ENCODE measurements at places on chromosomes 7 and 10.

DNA sequence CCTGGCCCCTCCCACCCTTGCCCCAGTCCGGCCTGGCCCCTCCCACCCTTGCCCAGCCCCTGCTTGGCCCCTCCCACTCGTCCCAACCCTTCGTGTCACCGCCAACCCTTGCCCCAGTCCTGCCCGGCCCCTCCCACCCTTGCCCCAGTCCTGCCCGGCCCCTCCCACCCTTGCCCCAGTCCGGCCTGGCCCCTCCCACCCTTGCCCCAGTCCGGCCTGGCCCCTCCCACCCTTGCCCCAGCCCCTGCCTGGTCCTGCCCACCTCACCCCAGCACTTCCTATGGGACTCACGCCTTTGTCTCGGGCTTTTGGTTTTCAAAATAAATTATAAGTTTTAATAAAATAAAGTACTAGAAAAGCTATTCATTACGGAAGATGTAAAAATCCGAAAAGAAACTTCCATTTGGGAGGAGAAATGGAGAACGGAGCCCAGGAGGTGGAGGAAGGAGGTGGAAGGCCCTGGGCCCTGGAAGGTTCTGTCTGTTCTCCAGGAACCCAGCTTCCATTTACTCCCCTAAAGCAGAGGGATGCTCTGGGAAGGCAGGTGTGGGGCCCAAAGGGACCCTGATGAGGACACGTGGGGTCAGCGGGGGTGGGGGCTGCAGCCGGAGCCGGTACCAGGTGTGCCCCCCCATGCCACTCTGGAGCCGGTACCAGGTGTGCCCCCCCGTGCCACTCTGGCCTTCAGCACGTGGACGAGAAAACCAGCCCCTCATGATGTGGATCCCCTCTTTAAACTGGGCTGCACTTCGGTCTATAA is 52.2 kb downstream of the PWWP2B start:
- no peak for DNase-seq

DNA sequence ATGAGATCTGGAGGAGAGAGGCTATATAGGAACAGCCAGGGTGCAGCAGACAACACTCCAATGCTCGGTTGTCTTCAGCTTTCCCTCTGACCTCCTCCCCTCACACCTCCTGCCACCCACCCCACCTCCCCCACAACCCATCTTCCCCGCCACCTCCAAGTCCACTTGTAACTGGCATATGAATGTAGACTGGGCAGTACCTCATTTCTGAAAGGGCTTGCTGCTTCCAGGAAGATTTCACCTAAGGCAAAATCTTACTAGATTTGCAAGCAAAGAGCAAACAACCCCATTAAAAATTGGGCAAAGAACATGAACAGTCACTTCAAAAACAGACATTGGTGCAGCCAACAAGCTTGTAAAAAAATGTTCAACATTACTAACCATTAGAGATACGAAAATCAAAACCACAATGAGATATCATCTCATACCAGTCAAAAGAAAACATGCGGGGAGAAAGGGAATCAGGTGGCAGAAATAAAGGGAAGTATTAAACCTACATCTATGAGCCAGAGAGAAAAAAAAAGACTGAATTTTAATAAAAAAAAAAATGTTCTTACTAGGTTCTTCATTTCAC is 164.6 kb upstream of the C1GALT1 start:
- DNase-seq: no peak

GRCh38 chr10:133309100-133309719 is 496 bp downstream of the ZNF511 start:
- DNase-seq: peak; percentile 59

DNA sequence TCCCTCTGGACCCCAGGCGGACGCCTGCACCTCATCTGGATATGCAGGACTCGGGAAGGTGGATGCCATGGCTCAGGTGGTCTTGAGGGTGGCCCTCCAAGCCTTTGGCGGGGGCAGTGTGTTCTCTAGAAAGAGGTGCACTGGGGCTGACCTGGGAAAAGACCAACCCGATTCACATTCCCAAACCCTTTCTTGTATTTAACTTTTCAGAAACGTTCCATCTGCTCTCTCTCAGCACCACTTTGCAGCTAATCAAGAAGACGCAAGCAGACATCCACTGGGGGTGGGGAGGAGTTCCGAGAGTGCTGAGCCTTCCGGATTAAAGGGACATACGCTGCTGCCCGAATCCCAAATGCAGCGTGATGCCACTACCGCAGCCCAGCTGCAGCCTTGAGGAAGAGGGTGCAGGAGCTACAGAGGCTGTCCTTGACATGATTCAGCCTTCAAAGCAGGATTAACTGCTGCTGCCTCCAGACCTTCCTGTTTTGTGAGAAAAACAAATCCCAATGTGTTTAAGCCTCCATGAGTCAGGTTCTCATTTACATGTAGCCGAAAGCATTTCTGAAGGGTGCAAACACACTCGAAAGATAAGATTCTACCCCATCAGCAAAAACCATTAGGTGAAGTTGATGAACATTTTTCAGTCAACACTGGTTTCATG is 39.9 kb downstream of the RBM17 start:
- DNase-seq: no peak

GRCh38 chr7:96589038-96589437 is 120.6 kb downstream of the SEM1 start:
- DNase-seq: no peak

DNA sequence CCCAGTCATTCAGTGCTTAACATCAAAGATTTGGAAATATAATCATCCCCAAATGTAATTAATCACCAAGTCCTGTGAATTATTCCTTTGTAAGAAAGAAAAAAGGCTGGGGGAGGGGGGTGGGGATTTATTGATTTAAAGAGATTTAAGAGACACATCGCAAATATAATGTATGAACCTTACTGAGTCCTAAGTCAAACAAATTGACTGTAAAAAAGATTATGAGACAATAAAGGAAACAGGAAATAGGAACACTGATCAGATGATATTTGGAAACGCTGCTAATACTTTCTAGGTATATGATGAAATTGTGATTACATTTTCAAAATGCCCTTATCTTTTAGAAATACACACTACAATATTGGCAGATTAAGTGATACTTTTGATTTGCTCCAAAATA is 92.5 kb downstream of the ATE1 start:
- DNase-seq: no peak

- no peak for DNase-seq
These were observed 41.8 kb upstream of the TMEM273 start for GRCh38 chr10:49230004-49230403.

- no peak for DNase-seq
These were observed 56.8 kb downstream of the ZNF438 start for GRCh38 chr10:30974773-30975415.

DNA sequence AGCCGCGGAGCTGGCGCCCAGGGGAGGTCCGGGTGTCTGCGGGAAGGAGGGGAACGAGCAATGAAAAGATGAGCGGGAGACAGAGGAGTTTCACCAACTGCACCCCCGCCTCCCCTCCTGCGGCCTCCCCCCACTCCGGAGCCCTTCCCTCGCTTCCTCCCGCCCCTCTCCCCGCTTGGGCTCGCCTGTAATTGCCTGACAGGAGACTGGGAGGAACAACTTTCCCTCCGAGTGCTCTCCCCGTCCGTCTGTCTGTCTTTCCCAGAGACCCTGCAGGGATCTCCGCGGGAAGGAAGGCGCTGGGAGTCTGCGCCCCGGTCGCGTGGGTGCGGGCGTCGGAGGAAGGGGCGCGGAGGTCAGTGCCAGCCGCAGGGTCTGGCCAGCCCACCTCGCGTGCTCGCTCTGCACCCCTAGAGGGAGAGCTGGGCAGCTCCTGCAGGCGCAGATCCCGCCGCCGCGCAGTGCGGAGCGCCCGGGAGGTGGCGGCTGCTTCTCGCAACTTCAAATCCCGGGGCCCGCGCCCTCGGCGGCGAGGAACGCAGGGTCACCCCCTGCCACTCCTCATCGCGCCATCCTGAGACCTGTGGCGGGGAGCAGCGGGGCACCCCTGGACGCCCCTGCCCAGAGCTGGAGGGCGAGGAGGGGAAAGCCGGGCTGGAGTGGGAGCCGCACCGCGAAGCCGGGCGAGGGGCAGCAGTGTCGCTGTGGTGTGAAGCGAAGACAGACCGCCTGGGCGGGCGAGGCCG is 511 bp upstream of the NRP1 start:
- peak; percentile 91 for DNase-seq

GRCh38 chr10:2618690-2619089 is 448.7 kb upstream of the PFKP start:
- DNase-seq: no peak

GRCh38 chr7:70533614-70534013 is 598.3 kb upstream of the GALNT17 start:
- no peak for DNase-seq

DNA sequence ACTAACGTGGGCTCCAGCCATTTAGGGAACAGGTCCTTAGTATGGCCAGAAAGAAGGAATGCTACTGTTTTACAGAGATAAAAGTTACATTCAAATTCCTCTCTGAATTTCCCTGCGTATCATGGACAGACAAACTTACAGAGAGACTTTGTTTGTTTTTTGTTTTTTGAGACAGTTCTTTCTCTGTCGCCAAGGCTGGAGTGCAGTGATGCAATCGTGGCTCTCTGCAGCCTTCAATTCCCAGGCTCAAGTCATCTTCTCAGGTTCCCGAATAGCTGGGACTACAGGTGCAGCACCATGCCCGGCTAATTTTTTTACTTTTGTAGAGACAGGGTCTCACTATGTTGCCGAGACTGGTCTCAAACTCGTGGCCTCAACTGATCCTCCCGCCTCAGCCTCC is 64.5 kb upstream of the MPP7 start:
- no peak for DNase-seq

GRCh38 chr10:133100706-133101415 is 13.1 kb downstream of the ADGRA1 start:
- no peak for DNase-seq

DNA sequence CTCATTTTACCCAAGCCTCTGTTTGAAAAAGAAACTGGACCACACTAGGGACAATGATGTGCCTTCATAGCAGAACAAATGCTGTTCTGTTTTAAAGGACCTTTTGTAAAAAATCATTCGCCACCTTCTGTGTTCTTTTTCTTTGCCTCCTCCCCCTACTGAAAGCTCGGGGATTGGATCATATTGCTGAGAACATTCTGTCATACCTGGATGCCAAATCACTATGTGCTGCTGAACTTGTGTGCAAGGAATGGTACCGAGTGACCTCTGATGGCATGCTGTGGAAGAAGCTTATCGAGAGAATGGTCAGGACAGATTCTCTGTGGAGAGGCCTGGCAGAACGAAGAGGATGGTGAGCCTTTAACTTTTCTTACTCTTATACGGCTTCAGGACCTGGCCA is 62.2 kb downstream of the POLL start:
- no peak for DNase-seq

DNA sequence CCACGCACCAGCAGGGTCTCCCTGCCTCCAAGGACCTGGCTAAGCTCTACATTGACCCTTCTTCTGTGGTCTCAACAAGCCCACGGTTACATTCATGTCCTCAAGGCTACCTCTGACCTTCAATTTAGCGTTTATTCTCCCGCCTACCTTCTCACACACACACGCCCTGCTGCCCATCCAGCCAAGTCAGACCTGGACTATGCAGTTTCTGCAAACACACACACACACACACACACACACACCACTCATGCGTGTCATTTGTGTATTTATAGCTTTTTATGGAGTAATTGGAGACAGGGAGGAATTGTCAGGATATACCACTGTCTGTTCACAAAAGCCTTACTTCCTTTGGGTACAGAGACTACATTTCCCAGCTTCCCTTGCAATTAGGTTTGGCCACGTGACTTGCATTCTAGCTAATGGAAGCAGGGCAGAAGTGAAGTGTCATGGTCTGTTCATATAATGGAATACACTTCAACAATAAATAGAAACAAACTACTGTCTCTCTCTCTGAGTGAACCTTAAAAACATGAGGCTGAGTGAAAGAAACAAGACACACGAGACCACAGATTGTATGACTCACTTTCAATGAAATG is 53.8 kb upstream of the CPXM2 start:
- no peak for DNase-seq

GRCh38 chr10:35635576-35635975 is 6.5 kb downstream of the FZD8 start:
- DNase-seq: no peak

DNA sequence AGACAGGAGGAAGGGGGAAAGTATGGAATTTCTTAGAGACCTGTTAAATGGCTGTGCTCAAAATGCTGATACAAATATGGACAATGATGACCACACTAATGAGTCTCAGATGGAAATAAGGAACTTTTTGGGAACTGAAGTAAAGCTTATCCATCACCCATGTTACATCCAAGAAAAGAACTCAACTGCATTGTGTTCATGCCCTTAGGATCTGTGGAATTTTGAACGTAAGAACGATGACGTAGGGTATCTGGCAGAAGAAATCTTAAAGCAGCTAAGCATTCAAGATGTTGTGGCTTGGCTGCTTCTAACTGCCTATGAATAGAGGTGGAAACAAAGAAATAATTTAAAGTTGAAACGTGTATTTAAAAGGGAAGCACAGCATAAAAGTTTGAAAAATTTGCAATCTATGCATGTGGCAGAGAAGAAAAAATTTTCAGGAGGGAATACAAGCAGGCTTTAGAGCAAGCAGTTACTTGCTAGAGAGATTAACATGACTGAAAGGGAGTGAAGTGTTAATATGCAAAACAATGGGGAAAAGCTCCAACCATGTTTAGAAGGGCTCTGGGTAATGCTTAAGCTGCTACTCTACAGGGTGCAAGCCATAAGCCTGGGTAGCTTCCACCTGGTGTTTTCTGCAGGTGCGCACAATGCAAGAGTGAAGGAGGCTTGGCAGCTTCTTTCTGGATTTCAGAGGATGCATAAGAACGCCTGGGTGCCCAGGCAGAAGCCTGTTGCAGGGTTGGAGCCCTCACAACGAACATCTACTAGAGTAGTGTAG is 499.7 kb upstream of the SEMA3D start:
- DNase-seq: no peak

DNA sequence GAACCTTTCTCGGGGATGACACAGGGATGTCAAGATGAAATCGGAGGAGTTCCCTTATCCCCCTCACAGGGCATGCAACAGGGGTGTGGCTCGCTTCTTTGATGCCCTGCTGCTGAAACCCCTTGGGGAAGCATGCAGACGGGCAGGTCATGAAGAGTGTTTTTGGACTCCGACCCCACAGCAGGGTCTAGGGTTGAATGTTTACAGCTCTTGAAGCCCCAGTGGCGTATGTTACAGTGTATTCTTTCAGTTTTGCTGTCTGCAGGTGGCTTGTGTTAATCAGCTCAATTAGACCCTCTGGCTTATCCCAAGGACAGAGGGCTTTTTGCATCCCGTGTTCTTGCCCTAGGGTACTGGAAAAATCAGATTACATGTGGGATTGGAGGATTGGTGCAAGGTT is 446.5 kb downstream of the LRMDA start:
- no peak for DNase-seq

- no peak for DNase-seq
These were observed 96.0 kb upstream of the TMEM168 start for GRCh38 chr7:112886208-112886607.

GRCh38 chr10:91799612-91799975 is 1.4 kb downstream of the TNKS2 start:
- DNase-seq: no peak

DNA sequence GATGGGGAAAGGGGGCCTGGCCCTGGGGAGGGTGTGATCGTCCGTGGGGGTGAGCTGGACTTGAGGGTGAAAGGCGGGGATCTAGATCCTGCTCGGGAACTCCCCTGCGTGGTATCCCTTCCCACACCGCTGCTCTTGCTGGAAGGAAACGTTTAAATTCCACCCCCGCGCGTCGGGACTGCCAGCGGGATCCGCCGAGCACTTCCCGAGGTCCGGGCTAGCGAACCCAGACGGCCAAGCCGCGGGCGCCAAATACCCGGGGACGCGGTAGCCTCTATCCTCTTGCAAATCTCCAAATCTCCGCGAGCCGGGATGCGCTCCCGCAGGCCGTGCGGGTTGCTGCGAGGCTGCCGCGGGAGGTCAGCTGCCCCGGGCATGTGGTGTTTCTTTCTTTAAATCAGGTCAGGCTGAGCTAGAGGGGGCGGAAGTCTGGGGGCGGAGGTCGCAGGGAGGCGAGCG is 904 bp downstream of the NPTX2 start:
- DNase-seq: no peak

All from skeletal muscle cell (primary cell).